ENCODE measurements at places on chromosomes 6 and 20.

DNA sequence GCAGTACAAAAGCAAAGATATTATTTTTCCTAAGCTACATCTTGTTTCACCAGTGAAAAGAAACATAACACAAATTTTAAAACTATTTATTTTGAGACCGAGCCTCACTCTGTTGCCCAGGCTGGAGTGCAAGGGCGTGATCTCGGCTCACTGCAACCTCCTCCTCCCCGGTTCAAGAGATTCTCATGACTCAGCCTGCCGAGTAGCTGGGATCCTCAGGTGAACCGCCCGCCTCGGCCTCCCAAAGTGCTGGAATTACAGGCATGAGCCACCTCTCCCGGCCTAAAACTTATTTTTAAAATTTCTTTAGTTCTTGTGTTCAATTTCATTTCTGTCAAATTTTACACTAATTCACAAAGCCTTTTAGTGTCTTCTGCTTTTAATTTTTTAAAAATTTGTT is 5.9 kb downstream of the SRSF12 start:
- no peak for DNase-seq

DNA sequence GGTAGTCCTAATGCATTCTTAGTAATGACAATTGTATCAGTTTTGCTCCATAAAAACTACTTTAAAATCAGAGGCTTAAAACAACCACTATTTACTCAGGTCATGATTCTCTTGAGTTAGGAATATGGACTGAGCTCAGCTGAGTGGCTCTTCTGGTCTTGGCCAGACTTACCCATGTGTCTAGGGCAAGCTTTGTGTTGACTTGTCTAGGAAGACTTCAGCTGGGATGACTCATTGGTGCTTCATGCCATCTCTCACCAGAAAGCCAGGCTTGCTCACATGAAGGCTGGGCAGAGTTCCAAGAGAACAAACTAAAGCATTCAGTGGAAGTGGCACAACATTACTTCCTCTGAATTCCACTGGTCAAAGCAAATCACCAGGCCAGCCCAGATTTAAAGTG is 155.3 kb downstream of the DHX35 start:
- no peak for DNase-seq

DNA sequence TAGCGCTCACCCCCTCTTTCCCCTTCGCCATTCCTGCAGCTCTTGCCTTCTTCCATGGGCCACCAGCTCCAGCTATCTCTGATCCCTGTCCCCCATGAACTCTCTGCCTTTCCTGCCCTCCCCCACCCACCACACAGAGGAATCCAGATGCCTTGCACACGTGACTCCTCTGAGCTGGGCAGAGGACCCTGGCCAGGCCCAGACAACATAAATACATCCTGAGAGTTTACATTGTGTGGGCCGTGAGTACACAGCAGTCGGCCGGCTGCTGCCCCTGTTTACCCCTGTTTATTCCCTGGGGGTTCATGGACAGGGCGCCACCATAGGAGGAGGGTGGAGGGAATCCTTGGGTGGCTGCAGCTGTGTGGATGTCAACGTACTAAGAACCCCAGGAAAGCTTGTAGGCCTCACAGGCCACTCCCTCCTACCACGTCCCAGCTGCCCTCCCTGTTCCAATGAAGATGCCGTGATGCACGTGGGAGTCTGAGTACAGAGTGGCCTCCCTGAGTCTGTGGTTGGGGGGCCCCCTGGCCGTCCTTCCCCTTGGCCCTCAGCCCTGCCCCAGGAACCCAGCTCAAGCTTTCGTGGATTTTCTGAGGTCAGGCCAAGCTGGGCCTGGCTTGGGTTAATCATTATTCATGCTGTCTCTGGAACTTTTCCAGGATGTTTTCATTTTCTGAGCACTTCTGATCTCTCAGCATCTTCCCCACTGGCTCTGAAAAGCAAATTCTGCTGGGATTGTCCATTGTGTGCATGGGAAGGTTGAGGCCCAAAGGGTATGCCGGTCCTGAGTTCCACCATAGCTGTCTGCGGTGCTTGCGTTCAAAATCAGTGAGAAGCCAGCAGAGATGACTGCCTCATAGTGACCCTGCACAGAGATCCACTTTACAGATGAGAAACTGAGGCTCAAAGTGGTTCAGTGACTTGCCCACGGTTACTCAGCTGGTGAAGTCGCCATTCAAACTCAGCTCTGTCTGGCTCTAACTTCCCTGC is 136.3 kb downstream of the MRPL14 start:
- DNase-seq: no peak

DNA sequence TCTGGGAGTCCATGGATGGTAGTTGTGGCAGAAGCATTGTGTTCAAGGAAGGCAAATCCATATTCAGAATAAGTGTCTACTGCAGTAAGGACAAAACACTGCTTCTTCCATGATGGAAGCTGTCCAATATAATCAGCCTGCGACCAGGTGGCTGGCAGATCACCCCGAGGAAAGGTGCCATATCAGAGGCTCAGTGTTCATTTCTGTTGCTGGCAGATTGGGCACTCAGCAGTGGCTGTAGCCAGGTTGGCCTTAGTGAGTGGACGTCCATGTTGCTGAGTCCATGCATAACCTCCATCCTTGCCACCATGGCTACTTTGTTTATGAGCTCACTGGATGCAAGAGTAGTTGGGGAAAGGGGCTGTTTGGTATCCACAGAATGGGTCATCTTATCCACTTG is 130.2 kb downstream of the SGK1 start:
- DNase-seq: no peak

GRCh38 chr6:13038741-13039190 is 289.6 kb downstream of the TBC1D7 start:
- no peak for DNase-seq

DNA sequence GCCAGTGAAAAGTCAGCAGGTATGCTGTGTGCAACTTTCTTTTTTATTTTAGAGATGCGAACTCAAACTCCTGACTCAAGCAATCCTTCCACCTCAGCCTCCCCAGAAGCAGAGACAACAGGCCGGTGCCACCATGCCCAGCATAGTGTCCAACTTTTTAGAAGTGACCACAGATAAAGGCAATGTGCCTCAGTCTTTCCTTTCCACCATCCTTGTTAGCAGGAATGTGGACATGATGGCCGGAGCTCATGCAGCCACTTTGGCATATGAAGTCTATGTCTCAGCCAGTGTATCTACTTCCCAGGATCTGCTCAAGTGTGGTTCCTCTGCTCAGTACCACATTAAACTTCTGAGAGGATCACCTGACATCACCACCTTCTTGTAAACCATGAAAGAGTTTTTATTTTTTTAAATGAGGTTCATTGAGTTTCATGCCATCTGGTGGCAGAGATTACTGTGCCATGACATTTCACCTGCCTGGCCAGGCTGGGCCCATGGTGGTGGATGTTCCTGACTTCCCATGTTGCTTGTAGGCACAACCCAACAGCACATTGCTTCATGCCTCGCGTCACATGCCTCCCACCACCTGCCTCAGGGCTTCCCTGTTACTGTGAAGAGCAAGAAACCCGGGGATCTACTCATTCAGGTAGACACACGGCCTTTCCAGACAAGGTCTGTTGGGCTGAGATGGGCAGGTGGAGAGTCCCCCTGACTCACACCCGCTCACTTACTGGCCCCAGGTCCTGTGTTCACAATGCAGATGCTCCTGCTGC is 216.5 kb downstream of the LY86 start:
- no peak for DNase-seq

DNA sequence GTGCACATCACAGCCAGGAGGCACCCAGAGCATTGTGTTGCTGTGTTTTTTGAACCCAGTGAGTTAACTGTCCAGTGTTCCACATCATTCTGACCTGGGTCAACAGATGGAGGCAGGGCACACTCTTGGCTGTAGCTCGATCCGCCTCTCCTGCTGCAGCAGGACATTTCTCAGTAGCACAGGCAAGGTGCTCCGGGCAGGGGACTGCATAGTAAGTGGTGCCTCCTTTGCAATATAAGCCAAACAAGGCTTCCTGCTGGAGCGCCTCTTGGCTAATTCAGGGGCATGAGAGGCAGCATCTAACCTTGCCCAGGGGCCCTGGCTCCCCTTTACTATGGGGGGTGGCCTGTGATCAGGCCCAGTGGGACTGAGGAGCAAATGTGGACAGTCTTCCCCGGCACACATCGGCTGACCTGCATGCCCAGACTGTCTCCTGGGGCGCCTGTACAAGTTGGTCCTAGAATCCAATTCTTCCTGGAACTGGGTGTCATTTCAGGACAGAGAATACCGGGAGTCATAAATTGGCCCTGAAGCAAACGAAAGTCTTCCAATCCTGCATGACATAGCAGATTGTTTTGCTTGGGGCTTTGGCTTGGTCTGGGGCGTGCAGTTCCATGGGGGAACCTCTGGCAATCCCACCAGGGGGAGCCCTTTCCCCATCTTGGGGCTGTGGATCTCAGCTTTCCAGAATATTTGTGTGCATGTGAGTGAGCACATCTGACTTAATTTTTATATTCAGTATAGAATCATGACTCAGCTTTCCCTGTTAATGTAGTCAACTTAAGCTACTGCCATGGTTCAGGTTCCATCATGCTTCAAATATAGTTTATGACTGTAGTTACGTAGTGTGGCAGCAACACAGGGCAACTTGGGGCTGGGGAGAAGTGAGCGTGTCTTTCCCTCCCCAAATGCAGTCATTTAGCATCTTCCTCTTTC is 56.0 kb upstream of the DDR1 start:
- DNase-seq: peak; percentile 79

DNA sequence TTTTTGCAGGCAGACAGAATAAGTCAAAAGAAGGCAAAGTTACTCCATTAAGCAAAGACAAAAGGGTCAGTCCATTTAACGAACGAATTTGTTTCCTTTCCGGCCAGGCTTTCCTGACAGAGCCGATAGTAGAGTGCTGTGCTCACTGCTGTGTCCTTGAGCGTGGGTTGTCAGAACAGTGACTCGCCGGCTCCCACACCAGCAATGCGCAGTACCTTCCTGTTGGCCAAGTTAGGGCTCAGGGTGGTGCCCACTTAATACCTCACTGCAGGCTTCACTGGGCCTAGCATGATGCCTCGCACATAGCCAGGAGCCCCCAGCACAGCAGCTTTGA is 294.7 kb downstream of the FOXC1 start:
- DNase-seq: no peak

DNA sequence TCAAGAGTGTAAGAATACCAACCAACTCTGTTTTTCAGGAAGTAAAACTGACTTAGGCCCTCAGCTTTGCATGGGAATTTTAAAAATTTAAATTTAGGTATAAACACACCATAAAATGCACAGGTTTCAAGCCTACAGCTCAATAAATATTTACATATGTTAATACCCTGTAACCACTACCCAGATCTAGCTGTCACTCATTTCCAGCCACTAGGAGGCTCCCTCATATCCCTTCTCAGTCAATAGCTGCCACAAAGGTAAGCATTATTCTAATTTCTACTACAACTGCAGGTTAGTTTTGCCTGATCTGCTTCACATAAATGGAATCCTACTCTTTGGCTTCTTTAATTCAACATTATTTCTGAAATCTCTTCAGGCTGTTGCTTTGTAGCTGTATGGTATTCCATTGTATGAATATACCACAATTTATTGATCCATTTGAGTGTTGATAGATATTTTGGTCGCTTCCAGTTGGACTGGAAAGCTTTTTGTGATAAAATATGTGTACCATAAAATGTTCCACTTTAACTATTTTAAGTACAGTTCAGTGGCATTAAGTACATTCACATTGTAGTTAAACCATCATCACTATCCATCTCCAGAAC is 32.5 kb upstream of the MEI4 start:
- peak; percentile 33 for DNase-seq

- no peak for DNase-seq
Observed at GRCh38 chr6:41671376-41671775, 33.1 kb downstream of the MDFI start.

- no peak for DNase-seq
Observed at GRCh38 chr20:17316316-17317038, 89.6 kb downstream of the PCSK2 start.

- no peak for DNase-seq
Observed at GRCh38 chr6:30876039-30876730, 8.1 kb upstream of the DDR1 start.

- DNase-seq: no peak
Observed at GRCh38 chr6:2558861-2559801, 191.6 kb downstream of the MYLK4 start.

- no peak for DNase-seq
Observed at GRCh38 chr20:14491436-14491835, 154.0 kb upstream of the FLRT3 start.

DNA sequence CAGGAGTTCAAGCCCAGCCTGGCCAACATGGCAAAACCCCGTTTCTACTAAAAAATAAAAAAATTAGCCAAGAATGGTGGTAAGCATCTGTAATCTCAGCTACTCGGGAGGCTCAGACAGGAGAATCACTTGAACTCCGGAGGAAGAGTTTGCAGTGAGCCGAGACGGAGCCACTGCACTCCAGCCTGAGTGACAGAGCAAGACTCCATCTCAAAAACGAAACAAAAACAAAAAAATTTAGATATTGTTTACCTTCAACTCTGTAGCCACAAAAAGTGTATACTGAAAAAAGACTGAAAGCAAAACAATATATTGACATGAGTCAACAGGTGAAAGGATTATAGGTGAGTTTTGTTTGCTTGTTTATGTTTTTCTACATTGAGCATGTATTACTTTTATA is 30.6 kb upstream of the TAB2 start:
- DNase-seq: no peak

GRCh38 chr6:133368664-133369063 is 127.5 kb downstream of the EYA4 start:
- DNase-seq: no peak

- no peak for DNase-seq
Observed at GRCh38 chr6:110528101-110528929, 51.9 kb upstream of the SLC22A16 start.

DNA sequence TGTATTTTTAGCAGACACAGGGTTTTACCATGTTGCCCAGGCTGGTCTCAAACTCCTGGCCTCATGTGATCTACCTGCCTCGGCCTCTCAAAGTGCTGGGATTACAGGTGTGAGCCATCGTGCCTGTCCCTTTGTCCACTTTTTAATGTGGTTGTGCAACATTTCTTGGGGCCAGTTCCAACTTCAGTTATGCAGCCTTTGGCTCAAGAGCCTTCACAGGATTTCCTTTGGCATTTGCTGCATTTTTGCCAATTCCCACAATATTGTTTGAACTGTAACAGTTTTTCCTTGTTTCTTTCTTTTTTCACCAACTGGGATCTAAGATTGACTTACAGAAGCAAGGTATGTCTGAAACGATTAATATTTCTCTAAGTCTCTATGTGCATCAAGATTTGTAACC is 63.6 kb downstream of the EDN1 start:
- DNase-seq: no peak

Data from H9 (cell line).